ENCODE measurements at places on chromosomes 1 and 21.
A peak's percentile ranks its signal among the peaks of the same experiment; 100 is the strongest.

GRCh38 chr1:159141584-159142390 lies 29.6 kb upstream of the CADM3 start:
- DNase-seq = no peak

- no peak for DNase-seq
Measured at GRCh38 chr1:45730780-45731319, 19.6 kb downstream of the IPP start.

DNA sequence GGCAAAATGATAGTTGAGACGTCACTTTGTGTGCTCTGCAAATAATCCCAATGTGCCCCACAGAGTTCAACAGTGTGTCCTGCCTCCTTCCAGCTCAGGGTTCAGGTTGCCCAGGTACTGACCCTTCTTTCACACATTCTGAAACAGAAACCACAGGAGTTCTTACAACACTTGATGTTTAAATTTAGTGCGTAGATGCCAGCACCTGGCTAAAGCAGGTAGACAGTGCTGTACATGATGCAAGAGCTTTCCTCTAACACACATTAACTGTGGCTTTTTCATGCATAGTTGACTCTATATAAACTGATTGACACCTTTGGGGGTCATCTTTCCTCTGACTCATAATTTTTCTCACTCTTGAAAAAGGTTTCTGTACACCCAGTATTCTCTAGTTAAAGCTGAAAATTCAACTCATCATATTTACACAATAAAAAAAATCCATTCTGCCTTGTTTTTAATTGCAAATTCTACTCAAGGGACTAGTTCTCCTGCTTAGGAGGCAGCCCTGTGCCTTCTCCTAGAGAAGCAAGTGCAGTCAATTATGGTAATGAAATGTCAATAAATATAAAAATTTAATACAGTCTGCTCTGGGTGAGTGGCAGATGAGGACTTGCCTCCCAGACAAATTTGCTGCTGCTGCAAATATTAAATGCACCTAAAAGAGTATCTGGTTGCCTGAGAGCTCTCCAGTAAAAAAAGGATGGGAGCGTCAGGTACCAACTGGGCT lies 91.4 kb downstream of the NR5A2 start:
- no peak for DNase-seq

DNA sequence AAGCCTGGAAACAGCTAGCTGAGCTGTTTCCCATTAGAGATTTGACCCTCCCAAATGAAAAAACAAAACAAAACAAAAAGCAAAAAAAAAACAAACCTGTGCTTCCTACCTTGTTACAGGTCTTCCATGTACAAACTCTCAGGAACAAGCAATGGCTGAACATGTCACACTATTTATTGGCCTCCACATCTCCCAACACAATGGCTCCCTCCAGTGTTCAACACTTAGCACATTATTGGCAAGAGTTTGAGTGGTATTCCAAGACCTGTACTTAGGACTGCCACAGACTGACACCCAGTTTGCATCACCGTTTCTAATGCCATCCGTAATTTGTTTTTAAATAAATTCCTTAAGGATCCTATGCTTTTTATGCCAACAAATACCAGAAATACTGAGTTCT lies 195.0 kb upstream of the OLFM3 start:
- no peak for DNase-seq

- no peak for DNase-seq
Measured at GRCh38 chr1:200693327-200693726, 23.6 kb upstream of the DDX59 start.

GRCh38 chr1:151340870-151341754 lies 5.9 kb downstream of the RFX5 start:
- DNase-seq = no peak

DNA sequence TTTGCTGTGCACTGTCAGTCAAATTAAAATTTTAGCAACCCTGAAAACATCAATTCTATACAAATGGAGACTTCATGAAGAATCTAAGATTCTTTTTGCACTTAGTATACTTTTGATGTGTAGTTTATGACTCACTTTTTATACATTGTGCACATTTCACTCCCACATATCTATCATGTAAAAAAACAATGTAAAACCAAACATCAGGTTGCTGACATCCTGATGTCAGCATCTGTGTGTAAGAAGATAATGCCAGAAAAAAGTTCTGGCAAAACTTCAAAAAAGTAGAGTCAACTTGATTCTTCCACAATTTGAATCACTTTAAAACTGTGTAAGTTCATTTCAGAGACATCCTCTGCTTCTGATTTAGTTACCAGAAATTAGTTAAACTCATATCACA lies 115.7 kb downstream of the CENPF start:
- DNase-seq = no peak

- DNase-seq = no peak
Measured at GRCh38 chr1:183226963-183227362, 40.9 kb downstream of the LAMC2 start.

- no peak for DNase-seq
Measured at GRCh38 chr1:26287033-26287711, 7.3 kb downstream of the SH3BGRL3 start.

DNA sequence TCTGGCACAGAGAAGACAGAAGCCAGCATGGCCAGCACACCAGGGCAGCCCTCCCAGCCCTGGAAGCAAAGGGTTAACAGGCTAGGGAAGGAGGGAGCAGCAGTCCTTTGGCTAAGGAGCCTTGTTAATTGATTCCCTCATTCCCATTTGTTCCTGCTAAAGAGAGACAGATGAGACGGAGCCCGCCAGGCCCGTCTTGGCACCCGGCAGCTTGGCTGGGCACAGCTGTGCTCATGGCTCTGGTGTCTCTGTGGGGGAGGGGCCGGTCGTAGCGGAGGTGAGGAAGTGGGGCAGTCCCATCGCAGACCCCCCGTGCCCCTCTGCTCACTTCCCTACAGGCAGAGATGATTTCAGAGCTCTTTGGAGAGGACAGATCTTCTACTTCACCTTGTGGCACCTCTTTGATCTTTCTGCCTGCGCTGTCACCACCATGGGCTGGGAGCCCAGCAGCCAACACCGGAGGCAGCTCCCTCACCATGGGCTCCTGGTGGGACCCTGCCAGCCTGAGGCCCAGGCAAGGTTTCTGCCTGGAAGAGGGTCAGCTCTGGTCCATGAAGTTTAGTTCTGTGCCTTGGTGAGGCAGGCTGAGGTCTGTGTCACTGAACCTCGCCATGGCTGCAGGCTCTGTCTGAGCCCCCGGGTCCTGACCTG lies 38.0 kb downstream of the FOXO6 start:
- no peak for DNase-seq

GRCh38 chr1:66355756-66356155 lies 178.2 kb upstream of the SGIP1 start:
- DNase-seq = no peak

DNA sequence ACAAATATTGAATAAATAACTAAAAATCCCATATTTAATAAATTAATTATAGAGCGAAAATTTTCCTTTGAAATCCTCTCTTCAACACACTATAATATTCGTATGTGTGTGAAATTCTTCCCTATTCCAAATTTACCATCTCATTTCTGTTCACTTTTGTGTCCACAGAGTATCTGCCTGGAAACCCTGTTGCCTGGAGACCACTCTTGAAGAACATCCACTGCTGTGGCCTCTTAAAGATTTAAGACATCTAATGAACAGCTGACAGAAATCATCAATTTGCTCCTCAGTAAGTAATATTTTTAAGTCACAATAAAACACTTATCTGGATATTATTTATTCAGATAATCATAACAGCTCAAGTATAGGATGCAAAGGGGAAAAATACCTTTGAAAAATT lies 69.7 kb downstream of the CYYR1 start:
- DNase-seq = no peak

DNA sequence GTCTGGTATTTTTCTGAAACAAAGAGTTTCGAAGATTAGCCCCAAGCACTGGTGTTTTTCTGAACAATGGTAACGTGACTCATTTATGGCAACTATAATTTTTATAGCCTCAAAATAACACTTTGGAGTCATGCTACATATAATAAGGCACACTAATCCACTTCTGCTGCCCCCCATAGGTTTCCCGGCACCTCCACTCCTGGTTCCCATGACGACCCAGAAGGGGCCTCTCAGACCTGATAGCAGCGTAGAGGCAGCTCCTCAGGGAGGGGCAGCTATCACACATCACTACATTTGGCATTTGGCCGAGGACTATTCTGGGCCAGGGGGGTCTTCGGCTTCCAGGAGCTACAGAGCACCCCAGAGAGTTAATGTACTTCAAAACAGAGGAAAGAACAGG lies 23.3 kb downstream of the CAPN8 start:
- DNase-seq = no peak

- DNase-seq = no peak
Measured at GRCh38 chr1:111511370-111511769, 7.9 kb upstream of the ADORA3 start.

DNA sequence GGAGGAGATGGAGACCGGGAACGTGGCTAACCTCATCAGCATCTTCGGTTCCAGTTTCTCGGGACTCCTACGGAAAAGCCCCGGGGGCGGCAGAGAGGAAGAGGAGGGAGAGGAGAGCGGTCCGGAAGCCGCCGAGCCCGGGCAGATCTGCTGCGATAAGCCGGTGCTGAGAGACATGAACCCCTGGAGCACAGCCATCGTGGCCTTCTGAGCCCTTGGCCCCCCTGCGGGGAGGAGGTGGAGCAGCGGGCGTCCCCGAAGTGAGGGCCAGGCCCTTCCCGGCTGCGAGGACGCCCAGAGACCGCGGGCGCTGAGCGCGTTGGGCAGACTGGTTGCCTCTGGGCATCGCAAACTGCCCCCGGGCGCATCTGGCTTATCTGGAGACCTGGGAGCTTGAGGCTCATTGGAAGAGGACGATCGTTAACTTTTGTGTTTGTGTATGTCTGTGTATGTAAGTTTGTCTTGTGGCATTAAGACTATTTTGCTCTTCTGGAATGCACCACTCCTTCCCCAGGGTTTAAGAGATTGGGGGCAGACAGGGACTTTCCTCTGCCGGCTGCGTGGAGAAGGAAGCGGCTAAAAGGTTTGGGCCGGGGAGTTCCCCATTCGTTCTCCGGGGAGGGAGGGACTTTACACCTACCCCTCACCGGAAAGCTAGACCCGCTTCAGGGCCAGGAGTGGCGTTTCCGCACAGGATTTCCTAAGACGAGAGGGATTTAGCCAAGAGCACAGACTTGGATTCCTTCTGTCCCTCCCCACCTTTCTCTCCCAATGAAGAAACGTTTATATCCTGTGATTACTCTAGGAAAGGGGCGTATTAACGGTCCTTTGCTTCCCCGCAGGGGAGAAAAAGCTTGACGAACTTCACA lies 1.4 kb downstream of the IER5 start:
- DNase-seq = peak; percentile 79

- no peak for DNase-seq
Measured at GRCh38 chr1:234705615-234706014, 95.6 kb upstream of the IRF2BP2 start.

DNA sequence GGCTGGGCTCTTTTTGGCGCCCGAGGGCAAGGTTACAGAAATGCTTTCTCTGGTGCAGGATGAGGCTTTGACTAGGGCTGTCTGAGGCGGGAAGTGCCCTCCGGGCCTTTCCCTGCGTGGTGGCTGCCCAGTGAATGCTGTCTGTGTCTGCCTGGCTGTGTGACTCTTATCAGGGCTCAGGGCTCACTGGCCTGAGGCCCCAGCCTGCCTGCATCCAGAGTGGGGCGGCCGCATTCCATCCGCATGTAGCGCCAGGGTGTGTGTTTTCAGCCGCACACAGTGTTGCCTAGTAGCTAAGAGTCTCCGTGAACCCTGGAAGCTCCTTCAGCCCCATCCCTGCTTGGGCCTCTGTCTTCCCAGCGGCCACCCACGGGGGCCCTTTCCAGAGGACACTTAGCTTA lies 59.1 kb downstream of the FAAP20 start:
- DNase-seq = no peak

- DNase-seq = no peak
Measured at GRCh38 chr1:11062965-11063401, 3.2 kb upstream of the SRM start.

DNA sequence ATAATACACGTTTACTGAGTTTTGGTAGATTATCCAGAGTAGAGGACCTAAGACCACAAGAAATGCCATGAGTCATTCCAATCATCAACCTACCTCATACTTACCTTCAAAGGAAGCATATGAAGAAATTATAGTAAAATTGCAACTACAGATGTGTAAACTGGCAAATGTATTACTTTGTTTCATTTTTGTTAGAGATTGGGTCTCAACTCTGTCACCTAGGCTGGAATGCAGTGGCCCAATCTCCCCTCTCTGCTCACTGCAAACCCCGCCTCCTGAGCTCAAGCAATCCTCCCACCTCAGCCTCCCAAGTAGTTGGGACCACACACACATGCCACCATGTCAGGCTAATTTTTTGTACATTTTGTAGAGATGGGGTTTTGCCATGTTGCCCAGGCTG lies 5.2 kb downstream of the TMCO1 start:
- no peak for DNase-seq

GRCh38 chr1:31435471-31436409 lies 22.7 kb downstream of the SERINC2 start:
- DNase-seq = no peak

DNA sequence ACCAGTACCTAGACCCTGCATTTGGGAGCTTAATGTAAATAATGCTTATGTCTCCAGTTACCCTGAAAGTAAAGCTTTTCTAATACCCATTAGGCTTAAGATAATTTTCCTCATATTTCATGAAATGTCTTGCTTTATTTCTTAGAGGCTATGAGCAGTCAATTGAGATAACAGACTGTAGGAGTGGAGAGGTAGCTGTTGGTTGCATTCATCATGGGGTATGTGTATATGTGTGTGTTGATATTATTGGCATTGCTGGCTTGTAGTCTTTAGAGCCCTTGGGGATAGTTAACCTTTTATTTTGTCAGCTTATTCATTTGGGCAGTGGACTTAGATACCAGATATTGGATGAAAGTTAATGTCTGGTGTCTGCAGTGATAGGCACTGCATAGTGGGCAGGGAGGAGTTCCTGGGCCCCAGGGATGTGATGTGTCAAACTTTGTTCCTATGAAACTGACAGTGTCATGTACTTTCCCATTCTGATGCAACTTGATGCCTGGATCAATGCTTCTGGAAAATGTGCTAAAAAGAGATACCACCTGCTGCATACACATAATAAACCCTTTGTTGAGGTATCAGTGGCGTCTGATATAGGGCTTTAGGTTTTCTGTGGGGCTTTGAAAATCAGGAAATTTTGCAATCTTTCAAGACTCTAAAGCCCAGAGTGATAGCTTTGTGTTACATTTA lies 83.9 kb downstream of the MAST2 start:
- no peak for DNase-seq

GRCh38 chr21:25441835-25442234 lies 165.4 kb downstream of the MRPL39 start:
- no peak for DNase-seq

DNA sequence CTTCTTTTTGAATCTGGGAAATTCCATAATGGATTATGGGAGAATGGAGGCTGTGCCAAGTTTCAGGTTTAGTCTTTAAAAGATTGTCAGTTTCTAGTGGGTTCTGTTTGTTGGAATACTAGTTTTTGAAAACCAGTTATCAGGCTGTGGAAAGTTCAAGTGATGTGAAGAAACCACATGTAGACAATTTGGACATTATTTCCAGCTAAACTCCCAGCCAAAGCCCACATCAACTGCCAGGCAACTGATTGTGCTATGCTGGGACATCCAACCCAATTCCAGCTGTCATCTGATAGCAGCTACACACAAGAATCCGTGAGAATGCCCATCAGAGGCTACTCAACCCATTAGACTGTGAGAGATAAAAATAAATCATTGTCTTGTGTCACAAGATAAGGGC lies 546.1 kb upstream of the ADAMTS5 start:
- DNase-seq = no peak

- no peak for DNase-seq
Measured at GRCh38 chr1:192604979-192605620, 29.5 kb downstream of the RGS1 start.

Data from H1 (cell line).